ENCODE measurements at places on chromosomes 7 and 10. TPM values are rescaled to one million over a fixed set of nuclear protein-coding genes. Genes with fewer than 3 reads are reported as not detected.

DNA sequence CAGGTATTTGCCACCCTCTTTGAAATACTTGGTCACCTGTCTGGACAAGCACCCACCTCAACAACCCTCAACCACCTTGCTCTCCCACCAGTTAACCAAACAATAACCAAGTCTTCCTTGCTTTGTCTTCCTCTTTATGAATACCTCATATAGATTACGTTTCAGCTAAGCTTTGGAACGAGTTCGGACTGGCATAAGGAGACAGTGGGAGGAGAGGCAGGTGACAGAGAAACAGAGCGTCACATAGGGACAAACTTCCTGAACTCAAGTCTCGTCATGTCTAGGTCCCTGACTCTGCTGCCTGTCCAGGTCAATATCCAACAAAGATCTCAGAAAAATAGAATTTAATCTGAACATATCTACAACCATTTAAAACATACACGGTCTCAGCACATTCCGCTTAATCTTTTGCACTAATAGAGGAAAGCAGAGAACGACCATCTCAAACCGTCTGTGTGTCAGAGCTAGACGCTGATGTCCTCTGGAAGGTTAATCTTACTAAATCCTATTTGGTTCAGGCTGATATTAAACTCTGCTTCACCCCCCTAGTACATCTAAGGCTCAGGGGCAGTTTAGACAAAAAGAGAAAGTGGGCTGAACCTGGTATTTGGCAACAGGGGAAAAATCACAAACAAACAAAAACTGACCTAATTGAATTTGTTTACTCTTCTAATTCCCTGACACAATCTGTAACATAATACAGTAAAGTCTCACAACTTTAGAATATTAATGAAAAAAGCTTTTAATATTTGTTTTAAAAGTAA lies 26.4 kb upstream of the SVOPL start:
- DNase-seq, result no peak

- no peak for DNase-seq
These were observed 165.5 kb upstream of the SMIM30 start for GRCh38 chr7:113283861-113284260.

DNA sequence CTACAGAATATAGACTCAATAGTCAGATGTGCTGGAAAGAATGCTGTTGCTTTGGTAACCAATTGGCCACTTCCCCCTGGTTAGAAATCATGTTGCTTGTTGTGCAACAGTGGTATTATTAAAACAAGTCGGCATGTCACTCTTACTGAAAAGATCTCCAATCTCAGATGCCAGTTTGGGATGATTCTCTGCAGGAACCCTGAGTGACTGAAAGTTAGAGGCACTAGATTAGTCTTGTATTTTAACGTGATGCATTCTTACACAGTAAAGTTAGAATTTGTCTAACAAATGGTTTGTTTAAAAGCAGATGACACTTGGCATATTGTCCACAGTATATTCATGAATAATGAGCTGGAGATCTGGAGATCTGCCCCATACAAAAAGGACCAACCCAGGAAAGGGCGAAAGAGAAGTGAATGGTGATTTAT lies 287.6 kb downstream of the TWIST1 start:
- no peak for DNase-seq

- no peak for DNase-seq
These were observed 12.7 kb downstream of the SLIT1 start for GRCh38 chr10:97173036-97173435.

- no peak for DNase-seq
These were observed 103.2 kb upstream of the ADAM12 start for GRCh38 chr10:126491476-126491875.

DNA sequence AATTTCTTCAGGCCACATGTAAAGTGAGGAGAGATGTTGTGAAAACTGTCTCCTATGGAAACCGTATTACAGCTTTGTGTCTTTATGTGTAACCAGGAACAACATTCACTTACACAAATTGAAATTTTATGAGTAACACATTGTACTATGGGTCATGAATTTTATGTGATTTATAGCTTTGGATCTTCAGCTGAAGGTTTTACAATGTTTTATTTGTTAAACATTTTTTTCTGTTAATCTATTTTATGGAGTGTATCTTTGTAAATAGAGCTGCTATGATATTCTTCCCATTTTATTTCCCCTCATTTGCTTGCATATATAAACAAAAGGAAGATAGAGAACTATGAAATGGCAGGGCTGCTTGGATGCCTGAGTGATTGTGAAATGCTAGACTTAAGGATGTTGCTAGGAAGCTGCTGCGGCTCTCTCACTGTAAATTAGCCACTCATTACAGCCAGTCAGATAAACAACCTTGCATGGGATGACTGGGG lies 104.5 kb upstream of the PCLO start:
- DNase-seq, result no peak

DNA sequence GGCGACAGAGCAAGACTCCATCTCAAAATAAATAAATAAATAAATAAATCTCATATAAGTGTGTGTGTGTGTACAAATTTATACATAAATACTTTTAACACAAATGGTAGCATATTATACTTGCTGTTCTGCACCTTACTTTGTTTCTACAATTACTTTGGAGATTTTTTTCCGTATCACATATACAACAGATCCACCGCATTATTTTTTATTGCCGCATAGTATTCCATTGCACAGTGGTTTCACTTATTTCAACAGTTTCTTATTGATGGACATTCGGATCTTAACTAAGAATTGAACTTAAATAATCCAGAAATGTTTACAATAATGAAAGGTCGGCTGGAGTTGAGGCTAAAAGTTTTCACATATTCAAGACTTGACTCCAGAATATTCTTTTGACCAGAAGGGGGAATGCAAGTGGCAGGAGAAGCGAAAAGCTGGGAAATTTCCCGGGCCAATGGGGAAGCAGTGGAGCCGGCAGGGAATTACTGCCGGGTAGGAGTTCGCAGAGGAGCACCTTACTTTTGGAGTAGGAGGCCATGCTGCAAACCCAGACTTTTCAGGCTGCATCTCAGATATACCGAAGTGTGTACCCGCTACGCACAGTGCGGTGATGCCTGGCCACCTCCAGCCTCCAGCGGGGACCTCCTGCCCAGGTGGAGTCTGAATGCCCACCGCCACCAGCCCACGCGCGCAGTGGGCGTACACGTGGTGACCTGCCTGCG lies 415 bp upstream of the CNNM1 start:
- DNase-seq, result no peak

DNA sequence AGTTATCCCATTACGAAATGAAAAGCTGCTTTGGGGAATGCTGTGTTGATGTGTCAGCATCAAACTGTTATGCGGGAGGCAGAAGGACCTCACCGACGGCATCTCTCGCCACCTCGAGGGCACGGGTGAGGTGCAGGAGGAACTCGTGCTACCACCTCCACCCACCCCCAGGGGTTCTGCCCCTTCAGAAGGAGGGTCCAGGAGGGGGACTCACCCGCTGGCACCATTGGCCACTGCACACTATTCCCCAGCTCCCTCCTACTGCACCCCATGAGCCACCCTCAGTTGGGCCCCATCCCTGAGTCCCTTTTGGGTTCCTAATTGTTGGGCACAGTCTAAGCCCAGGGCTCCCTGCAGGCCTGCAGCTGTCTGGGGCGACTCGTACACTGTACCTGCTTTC lies 236.6 kb downstream of the PTPRN2 start:
- no peak for DNase-seq

DNA sequence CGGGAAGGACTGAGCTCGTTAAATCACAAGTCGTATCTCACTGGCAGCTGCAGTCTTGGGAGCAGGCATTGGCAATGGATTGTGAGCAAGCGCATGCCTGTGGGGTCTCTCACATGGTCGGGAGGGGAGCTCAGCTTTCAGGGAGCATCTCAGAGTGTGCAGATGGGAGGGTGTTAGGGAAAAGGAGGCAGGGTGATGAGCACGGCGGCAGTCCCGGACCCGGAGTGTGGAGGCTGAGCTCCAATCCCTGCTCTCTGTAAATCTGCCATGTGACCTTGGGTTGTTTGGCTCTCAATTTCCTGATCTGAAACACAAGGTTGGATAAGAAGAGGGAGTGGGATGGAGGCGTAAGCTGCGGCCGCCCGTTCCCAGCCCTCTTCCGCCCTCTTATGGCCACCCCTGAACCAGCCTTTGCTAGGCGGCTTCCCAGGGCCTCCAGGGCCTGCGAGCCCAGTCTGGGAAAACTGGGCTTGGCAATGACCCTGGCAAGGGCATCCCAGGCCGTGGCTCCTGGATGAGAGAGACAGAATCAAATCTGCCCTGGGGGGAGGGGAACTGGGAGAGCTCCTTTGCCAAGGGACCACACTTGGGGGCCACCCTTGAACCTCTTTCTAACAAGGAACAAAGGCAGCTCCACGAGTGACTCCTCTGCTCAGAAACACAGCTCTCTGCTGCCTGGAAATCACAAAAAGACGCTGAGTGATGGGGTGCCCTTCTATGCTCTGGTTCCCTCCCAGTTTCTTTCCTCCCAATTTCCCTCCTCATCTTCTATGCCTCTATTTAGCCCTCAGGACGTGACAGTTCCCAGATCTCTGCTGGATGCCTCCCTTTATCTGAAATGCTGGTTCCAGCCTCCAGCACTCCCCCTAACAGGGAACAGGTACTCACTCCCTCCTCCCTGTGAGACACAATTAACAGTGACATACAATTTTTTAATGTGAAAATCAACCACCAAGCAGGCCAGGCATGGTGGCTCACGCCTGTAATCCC lies 41.7 kb upstream of the LOXL4 start:
- peak; percentile 88 for DNase-seq

- no peak for DNase-seq
These were observed 2.4 kb downstream of the FAS start for GRCh38 chr10:88992921-88993524.

GRCh38 chr7:100371561-100372171 lies 1.6 kb upstream of the PILRA start:
- peak; percentile 45 for DNase-seq

DNA sequence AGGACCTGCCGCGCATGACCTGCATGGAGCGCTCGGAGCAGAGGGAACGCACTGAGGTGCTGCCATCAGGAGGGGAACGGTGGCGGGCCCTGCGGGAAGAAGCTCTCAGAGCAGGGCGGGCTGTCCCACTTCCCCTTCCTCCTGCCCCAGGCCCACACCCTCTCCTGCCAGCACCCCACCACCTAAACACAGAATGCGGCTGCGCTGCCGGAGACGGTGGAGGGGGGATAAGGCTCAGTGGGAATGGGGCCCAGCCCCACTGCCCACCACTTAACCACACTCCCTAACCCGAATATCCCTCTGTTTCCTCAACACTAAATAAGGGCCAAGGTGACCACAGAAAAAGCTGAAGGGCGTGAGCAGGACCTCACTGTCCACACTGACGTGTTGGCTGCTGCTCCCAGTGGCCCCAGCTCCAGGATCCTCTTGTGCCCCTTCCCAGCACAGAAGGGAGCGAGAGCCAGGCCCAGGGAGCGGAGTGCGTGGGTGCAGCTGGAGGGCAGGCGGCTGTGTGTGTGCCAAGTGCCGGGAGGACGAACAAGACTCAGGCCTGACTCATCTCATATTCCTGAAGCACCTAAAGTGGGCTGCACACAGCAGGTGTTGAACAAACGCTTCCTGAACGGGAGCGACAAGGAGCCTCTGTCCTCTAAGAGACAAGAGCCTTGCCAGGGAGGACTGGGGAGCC lies 116.8 kb downstream of the MAD1L1 start:
- no peak for DNase-seq

- DNase-seq, result no peak
These were observed 37.1 kb upstream of the BICC1 start for GRCh38 chr10:58475322-58476277.

DNA sequence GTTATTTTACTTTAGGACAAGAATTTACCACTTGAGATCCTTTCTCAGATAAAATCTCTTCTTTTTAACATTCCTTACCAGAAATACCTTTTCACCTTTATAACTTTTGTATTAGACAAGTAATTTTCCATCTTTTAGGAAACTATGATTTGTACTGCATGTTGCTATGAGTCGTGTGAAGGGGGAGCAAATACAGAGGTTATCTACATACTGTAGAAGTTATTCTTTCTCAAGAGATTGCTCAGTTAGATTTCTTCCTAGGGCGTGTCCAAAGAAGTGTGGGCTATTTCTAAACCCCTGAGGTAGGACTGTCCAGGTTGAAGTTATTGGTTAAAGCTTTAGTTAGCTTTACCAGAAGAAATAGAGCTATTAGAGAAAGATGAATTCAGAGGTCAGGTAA lies 30.2 kb upstream of the ARHGAP12 start:
- no peak for DNase-seq

The MINPP1 gene
- 11.6 TPM for total RNA-seq

The LOXL4 gene
- 8.2 TPM for total RNA-seq

The CH25H gene
- 8.8 TPM for total RNA-seq
